Large intestine (tissue), 12 donors: ENCODE measurements at places on chromosomes 11 and 22.
A peak's percentile ranks its signal among the peaks of the same experiment; 100 is the strongest.

GRCh38 chr11:30938171-30938570 lies 352.0 kb upstream of the MPPED2 start:
- DNase-seq, result no peak

GRCh38 chr11:78341841-78342240 lies 75.8 kb downstream of the GAB2 start:
- no peak for DNase-seq

DNA sequence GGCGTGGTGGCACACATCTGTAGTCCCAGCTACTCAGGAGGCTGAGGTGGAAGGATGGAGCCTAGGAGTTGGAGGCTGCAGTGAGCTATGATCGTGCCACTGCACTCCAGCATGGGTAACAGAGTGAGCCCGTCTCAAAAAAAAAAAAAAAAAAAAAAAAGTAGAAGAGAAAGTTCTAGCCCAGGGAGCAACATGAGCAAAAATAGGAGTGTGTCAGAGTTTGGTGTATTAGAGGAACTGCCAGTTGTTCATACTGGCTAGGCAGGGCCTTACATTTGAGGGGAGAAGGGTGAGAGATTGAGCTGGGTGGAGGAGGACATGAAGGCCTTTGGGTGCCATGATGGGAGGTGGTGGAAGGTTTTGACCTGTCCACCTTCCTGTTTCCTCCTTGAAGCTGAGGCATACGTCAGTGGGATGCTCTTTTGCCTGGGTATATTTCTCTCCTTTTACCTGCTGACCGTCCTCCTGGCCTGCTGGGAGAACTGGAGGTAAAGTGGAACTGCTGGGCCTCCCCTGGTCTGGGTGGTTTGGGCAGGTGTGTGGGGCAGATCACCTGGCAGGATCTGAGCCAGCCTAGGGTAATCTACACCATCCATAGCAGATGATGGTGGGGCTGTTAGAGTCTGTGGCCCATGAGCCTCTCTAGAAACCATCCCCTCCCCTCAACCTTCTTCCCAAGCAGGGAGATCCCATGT lies 7.3 kb downstream of the SIDT2 start:
- DNase-seq, result no peak

DNA sequence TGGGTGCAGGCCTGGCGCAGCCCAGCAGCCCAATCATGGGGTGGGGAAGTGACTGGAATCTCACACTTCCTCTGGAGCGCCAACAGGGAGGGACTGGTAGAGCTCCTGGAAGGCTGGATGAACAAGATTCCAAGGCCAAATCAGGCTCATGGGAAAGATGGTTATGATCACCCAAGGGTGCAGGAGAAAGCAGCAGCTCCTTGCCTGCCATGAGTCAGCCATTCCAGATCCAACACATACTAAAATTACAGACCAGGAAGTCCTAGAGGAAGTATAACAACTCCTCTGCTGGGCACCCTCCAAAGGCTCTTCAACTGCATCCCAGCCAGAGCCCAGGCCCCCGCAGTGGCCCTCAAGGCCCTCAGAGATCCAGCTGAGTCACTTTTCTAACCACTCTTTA lies 427.3 kb downstream of the TENM4 start:
- DNase-seq, result no peak

DNA sequence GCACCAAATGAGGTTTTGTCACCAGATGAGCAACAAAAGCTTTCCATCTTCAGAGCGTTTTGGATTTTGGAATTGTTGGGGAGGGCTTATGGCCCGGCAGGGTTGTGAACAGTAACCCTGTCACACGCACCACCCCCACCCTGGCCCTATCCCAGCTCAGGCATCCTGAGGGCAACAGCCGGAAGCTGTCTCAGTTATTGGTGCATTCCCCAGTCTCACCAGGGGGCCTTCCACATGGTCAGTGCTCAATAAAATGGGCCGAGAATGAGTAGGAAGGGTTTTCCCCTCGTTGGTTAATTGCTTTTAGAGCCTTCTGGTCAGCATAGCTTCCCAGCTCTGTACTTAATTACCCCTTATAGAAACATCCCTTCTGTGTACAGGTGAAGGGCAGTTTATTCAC lies 46.0 kb downstream of the LRP5 start:
- DNase-seq, result no peak

GRCh38 chr22:49415151-49415951 lies 412.3 kb downstream of the BRD1 start:
- DNase-seq, result no peak

DNA sequence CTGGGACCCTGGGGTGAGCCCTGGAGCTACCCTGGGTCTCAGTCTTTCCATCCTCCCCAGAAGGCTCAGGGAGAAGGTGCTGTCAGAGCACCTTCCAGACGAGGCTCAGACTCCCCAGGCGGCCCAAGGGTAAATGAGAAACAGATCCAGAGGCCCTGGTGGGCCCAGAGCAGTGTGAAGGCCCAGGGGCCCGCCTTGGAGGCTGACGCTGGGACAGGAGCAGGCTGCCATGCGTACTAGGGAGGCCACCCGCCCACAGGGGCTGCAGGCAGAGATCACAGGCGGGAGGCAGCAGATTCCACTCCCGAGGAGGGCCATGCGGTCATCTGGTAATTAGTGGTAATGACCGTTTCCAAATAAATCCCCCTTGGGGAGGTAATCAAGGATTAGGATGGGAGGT lies 5.2 kb downstream of the WNT11 start:
- no peak for DNase-seq

- no peak for DNase-seq
Measured at GRCh38 chr11:59523541-59523940, 12.2 kb downstream of the OR4D9 start.

- DNase-seq, result no peak
Measured at GRCh38 chr22:50676661-50677492, 4.3 kb downstream of the SHANK3 start.

- DNase-seq, result no peak
Measured at GRCh38 chr22:32569956-32570355, 95.3 kb downstream of the FBXO7 start.

DNA sequence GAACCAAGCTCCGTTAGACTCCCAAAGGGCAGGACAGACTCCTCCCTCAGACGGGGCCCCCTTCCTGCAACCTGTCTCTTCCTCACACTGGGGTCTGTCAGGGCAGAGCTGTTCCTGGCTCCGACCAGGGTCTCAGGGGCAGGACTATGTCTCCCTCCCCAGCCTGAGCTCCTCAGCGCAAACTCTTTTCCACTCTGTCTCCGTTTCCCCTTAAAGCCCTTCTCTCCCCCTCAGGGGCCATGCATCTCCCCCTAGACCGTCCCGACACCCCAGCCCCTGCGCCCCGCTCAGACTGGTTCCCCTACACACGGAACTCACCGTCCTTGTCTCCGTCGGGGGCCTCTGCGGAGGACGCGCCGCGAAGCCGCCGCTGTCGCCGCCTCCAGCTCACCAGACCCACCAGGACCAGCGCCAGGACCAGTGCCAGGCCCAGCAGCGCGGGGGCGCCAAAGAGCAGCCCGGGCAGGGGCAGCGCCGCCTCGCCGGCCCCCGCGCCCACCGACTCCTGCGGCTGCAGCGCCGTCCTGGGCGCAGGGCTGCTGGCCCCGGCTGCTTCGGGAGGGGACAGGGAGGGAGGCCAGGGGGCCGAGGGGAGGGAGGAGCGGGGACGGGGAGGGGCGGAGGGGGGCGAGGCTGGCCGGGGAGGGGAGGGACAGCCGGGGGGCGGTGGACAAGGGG lies 684 bp downstream of the TNFRSF13C start:
- DNase-seq, result peak; percentile 51

DNA sequence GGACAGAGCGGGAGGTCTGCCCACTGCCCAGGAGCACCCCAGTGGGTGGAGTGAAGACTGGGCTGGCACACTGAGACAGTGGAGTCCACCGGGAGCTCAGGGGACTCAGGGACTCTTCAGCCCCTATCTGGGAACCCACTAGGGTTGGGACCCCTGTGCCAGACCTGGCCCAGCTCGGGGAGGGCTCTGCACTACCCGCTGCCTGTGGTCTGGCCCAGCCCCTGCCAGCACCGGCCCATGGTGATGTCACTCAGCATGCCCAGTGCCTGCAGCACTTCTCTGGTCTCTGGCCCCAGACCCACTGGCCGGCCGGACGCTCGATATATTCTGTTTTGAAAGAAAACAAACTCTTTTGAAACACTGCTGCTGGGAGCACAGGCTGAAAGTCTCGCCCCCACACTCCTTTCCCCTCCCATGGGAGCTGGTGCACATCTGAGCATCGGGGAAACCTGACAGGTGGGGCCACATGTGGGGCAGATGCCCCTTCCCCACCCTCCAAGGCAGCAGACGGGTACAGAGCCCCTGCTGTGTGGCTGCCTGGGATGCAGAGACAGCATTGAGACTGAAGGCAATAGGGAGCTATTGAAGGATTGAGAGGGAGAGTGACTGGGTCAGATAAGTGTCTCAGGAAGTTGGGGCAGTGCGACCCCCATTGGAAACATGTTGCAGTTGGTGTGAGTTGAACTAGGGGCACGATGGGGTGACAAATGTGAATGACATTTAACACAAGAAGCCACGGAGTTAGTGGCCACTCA lies 62.9 kb downstream of the MYEOV start:
- no peak for DNase-seq

GRCh38 chr11:66007201-66007634 lies 4.6 kb upstream of the CST6 start:
- no peak for DNase-seq

- DNase-seq, result no peak
Measured at GRCh38 chr11:14384338-14384737, 25.4 kb upstream of the RRAS2 start.

GRCh38 chr11:71309611-71310010 lies 57.2 kb upstream of the SHANK2 start:
- DNase-seq, result no peak

GRCh38 chr11:74325649-74326645 lies 14.5 kb upstream of the P4HA3 start:
- DNase-seq, result peak; percentile 46

DNA sequence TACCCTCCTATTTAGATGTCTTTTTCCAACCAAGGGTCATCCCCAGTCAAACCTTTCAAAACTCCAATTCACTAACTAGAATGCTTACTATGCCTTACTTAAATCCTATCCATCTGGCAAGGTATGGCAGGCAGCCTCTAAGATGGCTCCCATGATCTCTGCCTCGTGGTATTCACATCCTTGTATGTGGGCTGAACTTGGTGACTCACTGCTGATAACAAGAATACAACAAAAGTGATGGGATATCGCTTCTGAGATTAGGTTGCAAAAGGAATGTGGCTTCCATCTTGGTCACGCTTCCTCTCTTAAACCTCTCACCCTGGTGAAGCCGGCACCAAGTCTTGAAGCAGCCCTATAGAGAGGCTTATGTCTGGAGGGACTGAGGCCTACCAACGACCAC lies 29.6 kb upstream of the UPB1 start:
- peak; percentile 35 for DNase-seq

DNA sequence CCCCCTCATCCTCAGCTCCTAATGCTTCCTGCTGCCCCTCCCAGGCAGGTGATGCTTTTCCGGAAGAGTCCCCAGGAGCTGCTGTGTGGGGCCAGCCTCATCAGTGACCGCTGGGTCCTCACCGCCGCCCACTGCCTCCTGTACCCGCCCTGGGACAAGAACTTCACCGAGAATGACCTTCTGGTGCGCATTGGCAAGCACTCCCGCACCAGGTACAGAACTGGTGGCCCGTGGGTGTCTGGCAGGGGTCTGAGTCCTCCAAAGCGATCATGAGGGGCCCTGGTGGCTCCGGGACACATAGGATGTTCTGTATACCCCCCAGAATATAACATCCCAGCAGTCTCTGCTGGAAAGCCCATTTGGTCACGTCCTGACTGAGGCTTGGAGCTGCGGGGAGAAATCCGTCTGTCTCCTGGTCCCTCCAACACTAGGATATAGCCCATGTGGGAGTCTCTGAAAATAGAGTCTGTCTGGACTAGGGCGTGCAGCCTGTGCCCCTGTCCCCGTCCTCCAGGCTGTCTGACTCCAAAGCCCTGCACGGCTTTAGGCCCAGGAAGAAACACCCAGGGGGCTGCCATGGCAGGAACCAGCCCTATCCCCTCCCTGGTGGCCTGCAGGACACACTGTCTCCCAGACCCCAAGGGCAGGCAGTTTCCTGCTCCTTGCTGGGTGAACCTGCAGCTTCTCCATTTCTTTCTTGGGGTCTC lies 9.1 kb downstream of the F2 start:
- no peak for DNase-seq

- no peak for DNase-seq
Measured at GRCh38 chr11:17475666-17476316, 854 bp downstream of the ABCC8 start.

DNA sequence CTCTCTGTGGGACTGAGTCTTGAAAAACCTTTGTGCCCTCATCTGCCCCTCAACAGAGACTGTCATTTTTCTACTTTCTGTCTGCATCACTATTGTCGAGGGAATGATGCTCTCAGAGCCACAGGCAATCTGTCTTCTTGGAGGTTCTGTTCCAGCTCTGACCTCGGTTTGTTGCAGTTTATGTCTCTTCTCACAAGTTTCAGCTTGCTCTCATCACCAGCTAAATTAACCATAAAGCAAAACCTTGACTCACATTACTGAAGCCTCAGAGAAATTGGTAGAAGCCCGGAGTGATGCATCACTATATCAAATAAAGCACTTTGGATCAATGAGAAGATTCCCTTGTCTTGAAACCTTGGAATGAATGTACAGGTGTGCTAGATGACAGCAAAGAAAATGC lies 60.6 kb upstream of the BLID start:
- no peak for DNase-seq

GRCh38 chr22:29332886-29333496 lies 17.5 kb upstream of the RASL10A start:
- no peak for DNase-seq

- no peak for DNase-seq
Measured at GRCh38 chr11:78474451-78474850, 56.8 kb upstream of the GAB2 start.

DNA sequence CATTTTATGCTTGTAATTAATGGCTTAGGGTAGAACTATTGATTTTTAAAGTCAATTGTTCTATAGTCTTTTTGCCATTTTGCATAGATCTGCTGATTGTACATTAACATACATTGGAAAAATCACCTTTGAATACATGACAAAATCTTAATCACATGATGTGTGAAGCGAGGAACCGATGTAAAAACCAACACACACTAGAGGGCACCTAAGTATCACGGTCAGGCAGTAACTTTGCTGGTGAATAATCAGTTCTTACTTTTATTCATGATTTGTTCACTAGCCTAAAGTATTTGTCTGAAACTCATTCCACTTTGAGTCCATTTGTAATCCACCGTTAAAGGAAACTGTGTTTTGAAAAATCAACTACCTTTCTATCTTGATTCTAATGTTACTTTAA lies 28.2 kb downstream of the JHY start:
- DNase-seq, result peak; percentile 36

DNA sequence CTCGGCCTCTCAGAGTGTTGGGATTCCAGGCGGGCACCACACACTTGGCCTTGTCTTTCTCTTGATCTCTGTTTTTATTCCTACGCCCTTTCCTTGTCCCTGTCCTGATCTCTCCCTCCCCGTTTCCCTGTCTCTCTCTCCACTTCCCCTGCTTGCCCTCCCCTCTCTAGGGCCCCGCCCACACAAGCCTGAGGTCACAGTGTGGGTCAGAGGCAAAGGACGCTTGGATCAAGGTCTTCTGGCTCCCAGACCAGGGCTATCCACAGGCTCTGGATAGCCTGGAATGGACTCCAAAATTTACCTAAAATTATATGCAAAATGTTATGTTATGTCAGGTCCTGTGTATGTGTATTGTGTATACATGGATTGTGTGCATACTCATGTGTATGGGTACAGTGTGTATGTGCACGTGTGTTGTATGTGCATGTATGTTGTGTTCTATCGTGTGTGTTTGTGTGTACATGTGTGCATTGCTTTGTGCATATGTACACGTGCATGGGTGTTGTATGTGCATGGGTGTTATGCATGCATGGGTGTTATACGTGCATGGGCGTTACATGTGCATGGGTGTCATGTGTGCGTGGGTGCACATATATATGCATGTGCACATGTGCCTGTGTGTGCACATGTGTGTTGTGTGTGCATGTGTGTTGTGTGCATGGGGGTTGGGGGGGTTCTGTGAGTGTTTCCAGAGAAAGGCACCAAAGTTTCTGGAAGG lies 38.3 kb downstream of the TP53I11 start:
- no peak for DNase-seq
